T-helper 2 cell treated with Interferon-gamma antibody and Interleukin-4, amounts not matched to agents 5 μg/mL and 100 μg/mL, for 36 hours (primary cell): ENCODE measurements at places on chromosomes 2 and 18.

DNA sequence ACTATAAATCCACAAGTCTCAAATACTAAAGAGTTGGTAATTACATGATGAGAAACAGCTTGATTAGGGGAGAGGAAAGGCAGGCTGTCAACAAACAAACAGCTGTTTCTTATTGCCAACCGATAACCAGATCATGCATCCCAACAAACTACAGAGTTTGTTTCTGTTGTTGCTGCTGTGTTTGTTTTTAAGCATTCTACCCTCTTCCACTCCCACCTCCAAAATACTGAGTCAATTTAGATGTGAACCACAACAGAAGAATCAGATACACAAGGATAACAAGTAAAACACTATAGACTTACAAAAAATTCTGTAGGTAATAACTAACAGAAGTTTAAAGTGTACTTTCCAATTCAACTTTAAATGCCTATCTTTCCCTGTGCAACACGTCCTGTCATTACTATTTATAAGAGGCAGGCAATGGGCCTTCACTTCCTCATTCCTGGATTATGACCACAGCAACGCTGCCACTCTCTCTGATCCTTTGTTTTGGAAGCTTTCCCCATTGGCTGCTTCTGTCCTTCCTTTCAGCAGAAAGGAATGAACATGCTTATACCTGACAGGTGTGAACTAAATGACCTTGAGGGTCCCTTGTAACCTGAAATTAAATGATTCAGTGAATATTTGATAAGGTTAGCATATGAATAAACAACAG lies 152.0 kb downstream of the SRBD1 start:
- DNase-seq, result no peak

- no peak for DNase-seq
Measured at GRCh38 chr2:232439758-232440135, 16.2 kb upstream of the ALPI start.

DNA sequence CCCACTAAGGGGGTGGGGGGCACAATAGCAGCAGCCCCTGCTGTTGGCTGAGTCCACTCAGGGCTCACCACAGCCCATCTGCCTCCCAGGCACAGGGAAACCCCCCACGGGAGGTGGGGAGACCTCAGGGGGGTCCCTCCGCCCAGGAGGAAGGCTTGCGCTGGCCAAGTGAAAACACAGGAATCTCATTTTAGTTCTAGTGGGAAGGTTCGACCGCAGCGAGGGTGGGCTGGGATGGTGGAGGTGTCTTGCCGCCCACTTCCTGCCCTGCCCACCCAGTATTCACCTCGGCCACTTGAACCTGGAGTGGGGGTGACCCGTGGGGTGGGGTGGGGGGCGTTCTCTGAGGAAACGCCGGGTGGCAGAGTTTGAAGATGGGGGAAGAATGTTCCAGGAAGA lies 6.9 kb upstream of the BOK start:
- DNase-seq, result no peak

DNA sequence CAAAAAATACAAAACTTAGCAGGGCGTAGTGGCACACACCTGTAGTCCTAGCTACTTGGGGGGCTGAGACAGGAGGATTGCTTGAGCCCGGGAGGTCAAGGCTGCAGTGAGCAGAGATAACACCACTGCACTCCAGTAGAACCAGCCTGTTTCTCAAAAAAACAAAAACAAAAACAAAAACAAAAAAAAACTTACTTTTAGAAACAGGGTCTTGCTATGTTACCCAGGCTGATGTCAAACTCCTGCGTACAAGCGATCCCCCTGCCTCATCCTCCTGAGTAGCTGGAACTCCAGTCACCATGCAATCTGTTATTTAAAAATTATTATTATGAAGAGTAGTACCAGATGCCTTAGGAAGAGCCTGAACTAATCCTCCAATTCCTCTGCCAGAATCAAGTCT lies 35.0 kb upstream of the GLI2 start:
- no peak for DNase-seq

- no peak for DNase-seq
Measured at GRCh38 chr2:218022851-218023530, 20.2 kb upstream of the TNS1 start.

DNA sequence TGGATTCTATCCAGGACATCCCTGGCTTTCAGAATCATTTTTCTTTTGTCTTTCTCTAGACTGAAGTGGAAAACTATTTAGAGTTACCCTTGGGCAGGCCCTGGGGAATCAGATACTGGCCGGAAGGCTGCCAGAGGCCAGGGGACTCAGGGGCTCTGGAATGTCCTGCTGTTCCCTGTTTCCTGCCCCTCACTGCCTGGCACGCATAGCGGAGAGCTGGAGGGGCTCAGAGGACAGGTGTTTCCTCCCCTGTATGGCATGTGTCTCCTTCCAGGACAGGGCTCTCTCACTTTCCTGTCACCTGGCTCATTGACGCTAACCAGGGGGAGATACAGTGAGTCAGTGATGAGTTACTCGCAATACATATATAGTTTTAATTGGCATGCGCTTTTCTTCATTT lies 38.8 kb downstream of the DYSF start:
- no peak for DNase-seq

GRCh38 chr2:203690441-203691047 lies 15.9 kb upstream of the CD28 start:
- no peak for DNase-seq

DNA sequence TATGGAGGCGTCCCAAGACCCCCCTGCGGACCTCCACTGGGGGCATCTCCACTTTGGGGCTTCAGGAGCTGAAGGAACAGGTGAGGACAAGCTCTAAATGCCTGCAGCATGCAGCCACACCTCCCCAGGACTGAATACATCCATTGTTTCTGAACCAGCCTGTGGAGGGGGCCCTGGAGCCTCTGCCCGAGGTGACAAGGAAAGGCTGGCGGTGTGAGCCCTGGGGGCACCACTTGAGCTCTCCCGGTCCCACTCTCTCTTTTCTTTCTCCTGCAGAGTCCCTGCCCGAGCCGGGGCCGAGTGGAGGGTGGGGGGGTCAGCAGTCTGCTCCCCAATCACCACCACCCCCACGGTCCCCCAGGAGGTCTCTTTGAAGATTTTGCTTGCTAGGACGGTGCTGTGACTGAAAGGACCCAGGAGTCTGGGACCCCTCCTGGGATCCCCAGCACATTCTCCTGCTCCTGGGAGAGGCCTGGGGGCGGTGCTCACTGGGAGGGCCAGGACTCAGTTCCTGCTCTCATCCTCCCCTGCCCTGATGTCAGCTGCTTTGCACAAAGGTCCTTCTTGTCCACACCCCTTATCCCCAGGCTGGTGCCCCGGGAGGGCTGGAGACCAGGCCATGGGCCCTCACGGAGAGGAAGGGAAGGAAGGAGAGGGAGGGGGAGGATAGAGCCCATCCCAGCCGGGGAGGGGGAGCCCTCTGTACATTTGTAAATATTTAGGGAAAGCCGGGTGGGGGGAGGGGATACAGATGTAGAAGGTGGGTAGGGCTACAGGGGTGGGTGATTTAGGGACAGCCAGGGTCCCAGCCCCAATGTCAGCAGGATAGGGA lies 5.7 kb downstream of the CHPF start:
- DNase-seq, result no peak

DNA sequence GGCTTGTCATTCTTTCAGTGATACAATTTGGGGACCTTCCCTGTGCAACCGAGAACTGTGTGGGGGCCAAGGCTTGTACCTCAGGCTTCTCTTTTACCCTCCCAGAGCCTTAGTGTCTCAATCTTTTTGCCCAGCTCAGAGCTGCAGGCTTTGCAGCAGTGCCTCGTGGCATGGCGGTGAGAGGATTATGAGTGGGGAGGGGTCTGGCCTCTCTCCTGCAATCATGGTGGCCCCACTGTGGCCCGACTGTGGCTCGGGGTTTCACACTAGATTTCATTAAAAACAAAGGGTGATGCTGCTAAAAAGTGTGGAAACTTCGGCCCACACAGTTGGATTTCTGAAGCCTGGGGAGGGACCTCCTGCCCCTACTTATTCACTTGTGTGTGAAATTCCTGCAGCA lies 75.5 kb downstream of the CAPN13 start:
- no peak for DNase-seq

DNA sequence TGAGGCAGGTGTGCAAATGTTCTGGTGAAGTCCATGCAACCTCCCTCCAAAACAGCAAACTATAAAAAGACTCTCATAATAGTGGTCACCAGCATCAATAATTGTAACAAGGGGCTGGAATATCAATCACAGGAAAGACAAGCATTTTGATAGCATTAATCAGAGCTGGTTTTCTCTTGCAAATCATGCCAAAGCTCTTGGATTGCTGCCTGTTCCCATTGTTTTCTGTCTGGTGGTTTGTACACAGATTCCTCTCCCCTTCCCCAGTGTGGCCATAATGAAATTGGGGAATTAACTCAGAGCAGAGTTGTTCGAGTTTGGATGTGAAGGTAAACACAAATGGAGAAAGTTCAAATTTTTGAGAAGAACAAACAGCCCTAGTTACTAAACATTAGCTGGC lies 134.2 kb downstream of the CDCA7 start:
- DNase-seq, result no peak

- DNase-seq, result no peak
Measured at GRCh38 chr18:48320639-48320945, 88.6 kb downstream of the ZBTB7C start.

- DNase-seq, result no peak
Measured at GRCh38 chr18:30679285-30679930, 363.1 kb downstream of the DSC3 start.

DNA sequence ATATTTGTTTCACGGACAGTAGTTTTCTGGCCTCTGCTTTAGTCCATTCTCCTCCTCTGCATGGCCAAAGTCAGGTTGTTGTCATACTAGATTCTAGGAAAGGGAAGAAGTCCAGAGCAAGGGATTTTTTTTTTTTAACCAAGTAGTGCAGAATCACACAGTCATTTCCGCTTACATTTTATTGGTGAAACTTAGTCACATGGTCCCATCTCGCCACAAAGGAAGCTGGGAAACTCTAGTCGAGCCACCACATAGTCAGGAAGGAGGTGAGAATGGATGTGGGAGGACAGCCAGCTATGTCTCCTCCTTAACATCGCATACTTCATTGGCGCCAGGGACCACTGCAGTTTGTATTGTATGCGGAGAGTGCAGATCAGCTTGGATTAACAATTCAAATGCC lies 10.4 kb downstream of the HRH4 start:
- no peak for DNase-seq

DNA sequence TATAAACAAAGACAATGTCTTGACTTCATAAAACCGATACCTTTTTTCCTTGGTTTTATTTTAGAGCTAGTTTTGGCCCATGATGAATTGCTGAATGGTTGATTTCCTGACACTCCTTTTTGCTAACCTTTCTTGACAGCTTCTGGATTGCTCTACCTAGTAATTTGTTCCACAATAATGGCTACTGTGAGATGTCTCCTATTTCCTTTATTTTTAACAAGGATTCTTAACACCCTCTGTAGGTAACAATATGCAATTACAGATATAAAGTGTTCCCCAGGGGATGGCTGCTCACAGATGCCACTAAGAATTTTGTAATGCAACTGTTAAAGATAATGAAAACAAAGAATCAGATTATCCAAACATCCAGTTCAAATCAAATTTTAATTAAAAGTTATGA lies 100.8 kb upstream of the ATP5MC3 start:
- DNase-seq, result no peak

GRCh38 chr2:217652761-217653639 lies 349.8 kb downstream of the TNS1 start:
- DNase-seq, result no peak

DNA sequence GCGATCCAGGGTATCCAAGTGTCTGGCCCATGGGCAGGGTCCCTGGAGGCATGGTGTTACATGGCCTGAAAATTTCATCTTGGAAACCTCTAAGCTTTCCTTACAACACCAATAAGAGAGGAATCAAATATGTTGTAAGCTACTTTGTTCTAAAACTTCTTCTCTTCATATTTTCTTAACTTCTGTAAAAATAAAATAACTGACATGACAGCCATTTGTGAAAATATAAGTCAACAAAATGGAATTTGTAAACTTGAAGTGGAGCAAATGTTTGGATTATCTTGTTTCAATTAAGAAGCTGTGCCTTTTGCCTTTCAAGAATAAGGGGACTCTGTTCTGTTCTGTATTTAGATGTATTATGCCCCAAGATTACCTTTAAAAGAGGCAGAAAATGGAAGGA lies 319.7 kb downstream of the LPIN1 start:
- no peak for DNase-seq

- DNase-seq, result no peak
Measured at GRCh38 chr2:104840893-104841585, 12.9 kb upstream of the POU3F3 start.

DNA sequence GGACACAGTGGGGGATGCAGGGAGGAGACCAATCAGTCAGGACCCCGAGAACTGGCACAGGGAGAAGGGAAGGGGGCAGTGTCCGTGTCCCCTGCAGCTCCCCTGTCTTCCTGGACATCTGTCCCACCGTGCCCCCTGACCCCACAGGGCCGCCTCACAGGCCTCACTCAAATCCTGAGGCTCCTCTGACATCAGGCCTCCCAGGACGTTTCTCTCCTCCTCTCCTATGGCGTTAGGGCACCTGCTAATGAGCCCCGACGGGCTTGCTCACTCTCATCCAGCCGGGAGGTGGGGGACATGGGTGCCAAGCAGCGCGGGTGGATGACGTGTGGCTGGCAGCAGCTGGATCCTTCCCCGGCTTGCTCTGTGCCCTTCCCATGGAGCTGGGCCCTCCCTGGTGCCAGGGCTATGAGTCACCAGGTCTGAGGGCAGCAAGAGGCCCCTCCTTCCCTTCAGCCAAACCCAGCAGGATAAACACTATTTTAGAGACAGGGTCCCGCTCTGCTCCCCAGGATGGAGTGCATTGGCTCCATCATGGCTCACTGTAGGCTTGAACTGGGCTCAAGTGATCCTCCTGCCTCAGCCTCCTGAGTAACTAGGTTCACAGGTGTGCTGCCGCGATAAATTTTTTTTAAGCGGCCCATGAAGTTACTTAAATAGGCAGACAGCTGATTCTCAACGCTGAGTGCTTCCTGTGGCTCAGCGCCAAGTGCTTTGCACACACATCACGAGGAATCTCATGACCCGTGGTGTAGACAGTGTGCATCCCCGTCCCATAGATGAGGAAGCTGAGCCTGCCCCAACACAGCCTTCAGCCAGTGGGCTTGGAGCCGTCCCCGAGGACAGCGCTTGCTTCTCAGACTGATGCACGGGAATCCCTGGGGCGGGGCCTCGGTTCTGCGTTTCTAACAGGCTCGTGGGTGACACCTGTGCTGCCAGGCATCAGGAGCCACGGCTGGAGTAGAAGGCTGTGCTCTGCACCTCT lies 64.5 kb upstream of the HDAC4 start:
- DNase-seq, result no peak

DNA sequence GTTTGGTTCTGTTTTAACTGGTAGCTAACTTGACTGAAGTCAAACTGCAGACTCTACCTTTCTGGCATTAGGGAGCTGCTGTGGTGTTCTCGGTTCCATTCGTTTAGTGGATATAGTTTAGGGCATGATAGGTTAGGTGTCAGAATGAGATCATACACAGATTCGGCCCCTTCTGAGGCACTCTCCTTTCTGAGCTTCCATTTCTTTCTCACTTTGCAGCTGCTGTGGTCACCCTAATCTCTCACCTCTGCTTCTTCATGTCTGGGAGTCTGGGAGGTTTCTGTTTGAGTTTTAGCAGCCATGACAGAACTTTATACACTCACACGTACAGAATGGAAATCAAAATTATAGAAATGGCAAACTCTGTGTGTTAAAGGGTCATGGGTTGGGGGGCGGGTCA lies 122.8 kb downstream of the ATP9B start:
- DNase-seq, result no peak

- no peak for DNase-seq
Measured at GRCh38 chr2:151083856-151084795, 177.5 kb downstream of the RBM43 start.
